ENCODE measurements at places on chromosomes 1 and 21.

DNA sequence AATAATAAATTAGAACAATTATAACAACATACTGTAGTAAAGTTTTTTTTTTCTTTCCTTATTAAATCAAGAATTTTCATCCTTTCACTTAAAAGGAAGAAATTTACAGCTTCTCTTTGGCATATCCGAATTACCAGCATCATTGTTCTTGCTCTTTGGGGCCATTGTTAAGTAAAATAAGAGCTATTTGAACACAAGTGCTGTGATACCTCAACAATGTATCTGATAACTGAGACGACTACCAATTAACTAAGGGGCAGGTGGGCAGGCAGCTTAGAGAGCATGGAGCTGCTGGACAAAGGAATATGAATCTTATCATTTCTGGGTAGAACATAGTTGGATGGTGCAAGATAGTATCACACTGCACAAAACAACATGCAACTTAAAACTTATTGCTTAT is 719.9 kb upstream of the TMPRSS15 start:
- no peak for DNase-seq

GRCh38 chr21:44869781-44870747 is 3.4 kb downstream of the PTTG1IP start:
- DNase-seq, result no peak

DNA sequence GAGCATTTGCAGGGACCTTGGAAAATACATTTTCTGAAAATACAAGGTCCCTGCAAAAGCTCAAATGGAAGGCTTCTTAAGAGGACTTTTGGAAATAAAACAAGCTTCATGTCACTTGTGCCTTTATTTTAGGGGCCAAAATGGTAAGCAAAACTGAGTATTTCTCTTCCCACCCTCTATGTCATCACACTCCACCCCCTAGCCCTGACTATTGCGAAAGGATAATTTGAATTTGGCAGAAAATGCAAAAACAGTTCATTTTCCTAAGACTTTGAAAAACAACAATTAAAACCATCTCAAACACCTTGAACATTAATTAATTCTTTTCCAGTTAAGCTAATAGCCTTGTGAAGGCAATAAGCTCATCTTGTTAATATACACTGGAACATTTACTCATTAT is 201.7 kb downstream of the TM2D1 start:
- DNase-seq, result no peak

GRCh38 chr1:12438349-12438924 is 179.6 kb downstream of the DHRS3 start:
- DNase-seq, result no peak

DNA sequence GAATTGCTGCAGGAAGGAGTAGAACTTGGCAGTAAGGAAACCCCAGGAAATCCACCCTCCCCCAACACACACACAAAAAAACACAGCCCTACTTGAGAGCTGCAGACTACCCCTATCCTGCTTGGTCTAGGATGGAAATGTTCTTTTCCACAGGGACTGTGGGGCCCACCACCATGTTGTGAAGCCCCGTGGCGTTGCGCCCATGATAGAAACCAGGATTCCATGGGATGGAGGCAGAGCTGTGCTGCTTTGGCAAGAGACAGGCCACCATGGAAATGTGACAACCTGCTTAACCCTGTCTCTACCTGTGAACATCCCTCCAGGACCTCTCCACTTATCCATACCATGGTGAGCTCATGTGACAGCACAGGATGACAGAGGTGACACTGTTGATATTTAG is 121.1 kb upstream of the NGF start:
- no peak for DNase-seq

DNA sequence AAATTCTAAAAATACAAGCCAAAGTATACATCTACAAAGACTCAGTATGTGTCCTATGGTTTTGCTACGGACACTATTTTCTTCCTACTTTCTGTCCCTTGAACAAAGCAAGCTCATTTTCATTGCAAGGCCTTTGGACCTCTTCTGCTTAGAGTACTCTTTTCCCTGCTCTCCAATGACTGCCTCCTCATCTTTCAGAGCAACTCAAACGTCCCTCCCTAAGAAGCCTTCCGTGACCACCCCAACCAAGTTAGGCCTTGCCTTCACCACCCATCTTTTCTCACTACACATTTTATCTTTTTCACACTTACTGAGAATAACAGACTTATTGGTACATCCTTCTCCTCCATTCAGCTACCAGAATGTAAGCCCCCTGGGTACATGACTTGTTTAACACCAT is 39.9 kb downstream of the ENAH start:
- DNase-seq, result no peak

DNA sequence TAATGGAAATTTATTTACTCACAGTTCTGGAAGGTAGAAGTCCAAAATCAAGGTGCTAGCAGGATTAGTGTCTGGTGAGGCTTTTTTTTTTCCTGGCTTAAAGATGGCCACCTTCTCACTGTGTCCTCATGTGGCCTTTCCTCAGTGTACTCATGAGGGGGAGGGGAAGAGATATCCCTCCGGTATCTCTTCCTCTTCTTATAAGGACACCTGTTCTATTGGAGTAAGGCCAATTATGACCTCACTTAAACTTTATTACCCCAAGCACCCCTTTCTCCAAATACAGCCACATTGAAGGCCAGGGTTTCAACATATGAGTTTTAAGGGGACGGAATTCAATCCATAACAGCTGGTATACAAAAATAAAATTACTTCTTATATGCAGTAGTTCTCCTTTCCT is 203.7 kb upstream of the C1orf87 start:
- no peak for DNase-seq

DNA sequence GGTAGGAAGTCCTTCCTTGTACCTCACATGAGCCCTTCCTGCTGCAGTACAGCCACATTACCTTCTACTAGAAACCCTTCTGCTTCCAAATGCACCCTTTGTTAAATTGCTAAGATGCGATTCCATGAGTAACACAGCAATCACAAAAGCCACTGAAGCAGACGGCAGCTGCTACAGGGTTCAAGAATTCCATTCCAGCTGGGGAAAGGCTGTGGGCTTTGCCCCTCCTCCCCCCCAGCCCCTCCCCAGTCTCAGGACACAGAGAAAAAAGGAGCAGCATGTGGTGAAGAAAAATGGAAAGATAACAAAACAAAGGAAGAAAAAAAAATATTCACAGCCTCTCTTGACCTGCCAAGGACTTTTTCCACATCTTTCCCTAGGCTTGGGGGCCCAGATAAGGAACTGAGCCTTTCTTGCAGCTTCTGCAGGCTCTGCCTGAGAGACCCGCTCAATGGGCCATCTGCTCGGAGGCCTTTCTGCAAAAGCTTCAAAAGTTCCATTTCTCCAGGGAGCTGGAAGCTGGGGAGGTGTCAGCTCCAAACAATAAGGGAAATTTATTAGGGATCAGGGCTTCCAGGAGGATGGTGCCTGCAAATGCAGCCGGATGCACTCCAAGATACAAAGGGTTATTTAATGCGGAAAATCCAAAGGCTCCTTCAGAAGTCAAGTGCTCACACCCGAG is 72.1 kb downstream of the SYT2 start:
- DNase-seq, result no peak

- no peak for DNase-seq
Observed at GRCh38 chr1:43184995-43185394, 12.9 kb downstream of the CFAP57 start.

DNA sequence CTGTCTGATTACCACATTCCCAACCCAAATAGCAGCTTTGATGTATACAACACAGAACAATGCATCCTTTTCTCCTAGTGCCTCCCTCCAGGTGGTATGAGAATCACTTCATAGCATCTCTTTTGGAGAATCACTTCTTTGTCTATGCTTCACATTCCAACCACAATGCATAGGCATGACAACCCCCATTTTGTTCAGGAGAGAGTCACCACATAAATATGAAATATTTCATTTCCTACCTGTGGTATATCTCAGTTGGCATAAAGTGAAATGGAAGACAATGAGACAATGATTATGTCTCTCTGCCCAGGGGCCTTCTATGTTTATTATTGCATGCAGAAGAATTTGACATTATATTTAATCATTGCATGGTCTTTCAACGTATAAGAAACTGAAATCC is 112.2 kb downstream of the BRINP2 start:
- no peak for DNase-seq

DNA sequence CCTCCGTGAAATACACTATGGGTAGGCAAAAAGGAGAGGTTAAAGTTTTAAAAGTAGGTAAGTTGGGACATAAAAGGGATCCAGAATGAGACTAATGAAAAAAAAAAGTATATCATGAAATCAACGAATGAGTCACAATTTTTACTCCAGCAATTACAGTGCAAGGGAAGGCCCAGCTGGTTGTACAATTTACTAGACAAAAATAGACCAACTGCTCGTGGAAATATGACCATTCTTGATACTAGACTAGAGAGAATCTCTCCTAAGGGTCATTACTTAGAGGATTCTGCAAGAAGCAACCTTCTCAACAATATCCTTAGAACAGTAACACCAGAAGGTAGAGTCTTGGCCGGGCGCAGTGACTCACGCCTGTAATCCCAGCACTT is 55.1 kb upstream of the EFHD2 start:
- no peak for DNase-seq

DNA sequence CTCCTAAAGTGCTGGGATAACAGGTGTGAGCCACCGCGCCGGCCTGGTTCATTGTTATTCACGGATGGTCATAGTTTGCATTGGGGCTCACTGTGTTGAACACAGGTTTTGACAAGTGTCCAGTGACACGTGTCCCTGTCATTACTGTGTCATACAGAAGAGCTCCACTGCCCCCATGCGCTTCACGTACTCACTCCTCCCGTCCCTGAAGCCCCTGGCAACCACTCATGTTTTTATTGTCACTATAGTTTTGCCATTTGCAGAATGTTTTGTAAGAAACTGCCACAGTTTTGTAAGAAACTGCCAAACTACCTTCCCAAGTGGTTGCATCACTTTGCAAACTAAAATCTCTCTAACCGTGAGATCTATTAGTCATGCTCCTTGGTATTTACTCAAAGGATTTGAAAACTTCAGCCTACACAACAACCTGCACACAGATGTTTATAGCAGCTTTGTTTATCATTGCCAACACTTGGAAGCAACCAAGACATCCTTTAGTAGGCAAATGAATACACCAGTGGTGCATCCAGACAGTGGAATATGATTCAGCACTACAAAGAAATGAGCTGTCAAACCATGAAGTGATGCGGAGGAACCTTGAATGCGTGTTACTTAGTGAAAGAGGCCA is 163.2 kb upstream of the COL6A1 start:
- no peak for DNase-seq

GRCh38 chr1:97505289-97505688 is 415.5 kb downstream of the DPYD start:
- no peak for DNase-seq

- no peak for DNase-seq
Observed at GRCh38 chr1:151343587-151343986, 3.5 kb downstream of the RFX5 start.

DNA sequence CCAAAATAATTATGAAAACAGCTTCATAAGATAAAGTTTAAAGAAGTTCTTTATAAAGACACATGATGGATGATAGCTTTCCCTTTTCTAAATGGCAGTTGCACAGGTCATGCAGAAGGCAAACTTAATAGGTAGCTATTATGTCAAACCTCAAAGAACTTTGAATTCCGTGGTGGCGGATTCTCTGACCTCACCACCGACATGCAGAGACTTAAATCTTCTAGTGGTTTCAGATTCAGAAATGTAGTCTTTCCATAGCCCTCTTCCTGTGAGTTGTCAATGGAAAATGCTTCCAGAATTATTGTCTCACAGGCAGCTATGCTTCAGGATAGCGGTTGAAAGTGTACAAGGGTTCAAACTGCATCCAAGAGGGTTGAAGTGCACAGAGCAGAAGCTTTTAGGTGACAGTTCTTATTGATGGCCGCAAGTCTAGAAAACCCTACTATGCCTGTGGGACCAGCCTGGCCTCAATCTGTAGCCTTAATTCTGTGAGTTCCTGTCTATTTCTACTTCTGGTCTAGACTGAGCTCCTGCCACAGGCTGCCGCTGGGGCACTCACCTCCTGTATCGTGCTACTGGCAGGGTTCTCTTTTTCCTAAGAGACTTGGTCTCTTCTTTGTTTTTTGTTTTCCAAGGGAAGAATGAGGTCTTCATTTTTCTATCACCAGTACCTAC is 117.0 kb upstream of the ERRFI1 start:
- no peak for DNase-seq

DNA sequence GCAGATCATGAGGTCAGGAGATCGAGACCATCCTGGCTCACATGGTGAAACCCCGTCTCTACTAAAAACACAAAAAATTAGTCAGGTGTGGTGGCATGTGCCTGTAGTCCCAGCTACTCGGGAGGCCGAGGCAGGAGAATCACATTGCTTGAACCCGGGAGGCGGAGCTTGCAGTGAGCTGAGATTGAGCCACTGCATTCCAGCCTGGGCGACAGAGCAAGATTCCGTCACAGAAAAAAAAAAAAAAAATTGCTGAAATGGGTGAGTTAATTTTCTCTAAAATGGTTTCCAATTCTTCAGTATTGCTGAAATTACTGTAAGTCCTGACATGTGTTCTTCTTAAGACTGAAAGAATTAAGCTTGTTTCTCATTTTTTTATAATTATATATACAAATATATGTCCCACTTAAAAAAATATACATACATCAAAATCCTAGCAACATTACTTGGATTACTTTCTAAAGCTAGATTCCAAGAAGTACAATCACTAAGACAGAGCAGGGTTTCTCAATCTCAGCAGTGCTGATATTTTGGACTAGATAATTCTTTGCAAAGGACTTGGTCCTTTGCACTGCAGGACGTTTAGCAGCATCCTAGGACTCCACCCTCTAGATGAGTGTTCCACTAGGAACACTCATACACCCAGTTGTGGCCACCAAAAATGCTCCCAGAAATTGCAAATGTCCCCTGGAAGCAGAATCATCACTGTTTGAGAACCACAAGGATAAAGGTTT is 24.8 kb downstream of the ZNHIT6 start:
- DNase-seq, result no peak

DNA sequence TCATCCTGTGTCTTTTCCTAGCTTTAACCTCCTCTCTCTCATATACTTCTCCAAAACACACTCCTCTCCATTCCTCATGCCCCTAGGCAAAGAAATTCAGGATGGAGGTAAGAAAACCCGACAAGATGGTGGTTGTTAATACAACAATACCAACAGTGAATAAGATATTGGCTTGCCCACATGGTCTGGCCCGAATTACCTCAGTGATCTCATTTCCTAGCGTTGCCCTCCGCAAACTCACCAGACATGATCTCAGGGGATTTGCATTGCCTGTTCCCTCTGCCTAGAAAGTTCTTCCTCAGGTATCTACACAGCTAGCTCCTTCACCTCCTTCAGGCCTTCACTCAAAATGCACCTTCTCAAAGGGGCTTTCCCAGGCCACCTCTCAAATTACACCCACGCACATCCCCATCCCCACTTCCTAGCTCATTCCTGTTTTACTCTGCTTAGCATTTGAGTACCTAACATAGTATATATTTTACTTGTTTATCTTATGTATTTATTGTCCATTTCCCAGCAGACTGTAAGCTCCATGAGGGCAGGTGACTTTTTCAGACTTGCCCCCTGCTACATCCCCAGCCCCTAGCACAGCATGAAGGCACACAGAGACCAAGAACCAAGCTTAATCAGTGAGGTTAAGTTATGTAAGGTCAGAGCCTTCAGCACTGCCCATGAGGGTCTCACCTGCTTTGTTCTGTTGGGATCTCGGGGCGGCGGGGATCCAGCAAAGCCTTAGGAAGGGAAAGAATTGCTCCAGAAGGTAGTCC is 10.2 kb upstream of the UBR4 start:
- no peak for DNase-seq
